ENCODE measurements at places on chromosomes 4 and X.

GRCh38 chr4:140568507-140569306 lies at the start of gene UCP1:
Gene UCP1, minus strand, starts transcription at chr4:140568961. Its CDS starts 232 bp downstream, at chr4:140568729.
- no peak for DNase-seq

DNA sequence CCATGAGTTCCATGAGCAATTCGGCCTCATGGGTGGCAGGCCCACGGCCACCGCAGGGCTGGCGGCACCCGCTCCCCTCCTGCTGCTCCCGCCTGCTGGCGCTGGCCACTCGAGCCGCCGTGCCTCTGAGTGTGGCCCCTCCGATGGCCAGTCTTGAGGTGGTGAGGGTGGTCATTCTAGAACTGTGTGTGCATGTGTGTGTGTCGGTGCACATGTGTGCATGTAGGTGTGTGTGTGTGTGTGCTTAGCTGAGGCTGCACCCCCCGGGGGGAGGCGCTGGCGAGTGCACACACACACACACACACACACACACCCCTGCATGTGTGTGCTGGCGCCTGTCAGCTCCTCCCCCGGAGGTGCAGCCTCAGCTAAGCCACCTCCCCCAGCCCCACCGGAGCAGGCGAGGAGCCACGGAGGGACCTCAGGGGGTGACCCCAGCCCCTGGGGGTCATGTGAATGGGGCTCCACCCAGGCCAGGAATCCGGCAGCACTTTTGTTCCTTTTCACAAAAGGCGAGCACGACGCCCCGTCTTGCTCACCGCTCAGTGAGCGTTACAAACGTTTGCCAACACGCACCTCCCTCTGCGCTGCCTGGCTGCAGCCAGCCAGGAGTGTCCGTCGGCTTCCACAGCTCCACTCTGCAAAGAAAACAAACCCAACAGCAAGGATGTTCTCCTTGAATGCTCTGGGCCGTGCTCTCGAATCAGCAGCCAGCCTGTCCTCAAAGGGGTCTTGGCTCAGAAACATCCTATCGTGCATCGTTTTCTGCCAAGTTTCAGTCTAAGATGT lies 29.9 kb downstream of the FGFRL1 start:
- peak; percentile 72 for DNase-seq

DNA sequence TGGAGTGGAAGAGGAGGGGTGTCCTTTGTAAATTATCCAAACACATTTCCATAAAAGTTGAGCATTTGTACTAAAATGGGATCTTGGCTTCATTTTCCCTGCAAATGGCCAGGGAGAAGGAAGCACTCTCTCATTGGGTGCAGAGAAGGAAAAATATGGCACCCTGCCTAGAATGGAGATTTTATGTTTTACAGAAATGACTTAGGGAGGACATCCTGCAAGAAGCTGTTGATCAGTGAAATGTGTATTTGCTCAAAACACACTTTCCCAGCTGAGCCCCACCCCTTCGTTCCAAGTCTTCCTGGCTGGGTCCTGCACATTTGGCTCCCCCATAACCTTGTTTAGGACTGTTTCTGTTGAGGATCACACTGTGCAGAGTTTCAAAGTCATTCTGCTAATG lies 213.5 kb upstream of the TAPT1 start:
- DNase-seq = no peak

DNA sequence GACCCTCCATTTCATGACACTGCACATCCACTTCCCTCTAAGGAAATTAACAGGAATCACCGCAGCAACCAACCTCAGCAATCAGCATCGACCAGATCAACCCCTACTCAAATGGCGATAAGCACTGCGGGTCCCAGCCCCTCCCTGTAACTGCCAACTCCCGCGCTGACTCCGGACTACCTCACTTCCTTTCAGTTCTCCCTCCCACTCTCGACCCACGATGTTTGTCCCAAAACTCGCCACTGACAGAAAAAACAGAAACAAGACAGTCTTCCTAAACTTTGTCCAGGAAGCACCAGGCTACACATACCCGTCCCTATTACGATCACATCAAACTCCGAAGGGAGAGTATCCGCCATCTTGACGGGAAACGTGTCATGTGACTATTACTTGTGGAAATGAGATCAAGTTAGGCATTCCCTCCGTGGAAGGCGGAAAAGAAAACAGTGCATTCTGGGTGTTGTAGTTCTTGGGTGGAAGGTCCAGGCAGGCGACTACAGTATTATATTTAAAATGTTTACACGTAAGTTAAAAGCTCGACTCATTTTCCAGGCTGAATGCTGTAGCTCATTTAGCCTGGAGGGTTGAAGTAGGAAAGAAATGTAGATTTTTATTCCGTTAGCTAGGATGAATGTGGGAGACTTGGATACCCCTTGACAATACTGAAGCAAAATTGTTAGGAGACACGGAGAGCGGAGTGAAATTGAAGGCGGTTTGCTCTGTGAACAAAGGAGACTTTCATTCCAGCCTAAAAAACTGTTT lies at the start of gene CHM:
Gene CHM (minus strand): TSS at position 385 of the 762 bp plus-strand sequence. CDS start 26 bp downstream, at position 359.
- DNase-seq = peak; percentile 79

DNA sequence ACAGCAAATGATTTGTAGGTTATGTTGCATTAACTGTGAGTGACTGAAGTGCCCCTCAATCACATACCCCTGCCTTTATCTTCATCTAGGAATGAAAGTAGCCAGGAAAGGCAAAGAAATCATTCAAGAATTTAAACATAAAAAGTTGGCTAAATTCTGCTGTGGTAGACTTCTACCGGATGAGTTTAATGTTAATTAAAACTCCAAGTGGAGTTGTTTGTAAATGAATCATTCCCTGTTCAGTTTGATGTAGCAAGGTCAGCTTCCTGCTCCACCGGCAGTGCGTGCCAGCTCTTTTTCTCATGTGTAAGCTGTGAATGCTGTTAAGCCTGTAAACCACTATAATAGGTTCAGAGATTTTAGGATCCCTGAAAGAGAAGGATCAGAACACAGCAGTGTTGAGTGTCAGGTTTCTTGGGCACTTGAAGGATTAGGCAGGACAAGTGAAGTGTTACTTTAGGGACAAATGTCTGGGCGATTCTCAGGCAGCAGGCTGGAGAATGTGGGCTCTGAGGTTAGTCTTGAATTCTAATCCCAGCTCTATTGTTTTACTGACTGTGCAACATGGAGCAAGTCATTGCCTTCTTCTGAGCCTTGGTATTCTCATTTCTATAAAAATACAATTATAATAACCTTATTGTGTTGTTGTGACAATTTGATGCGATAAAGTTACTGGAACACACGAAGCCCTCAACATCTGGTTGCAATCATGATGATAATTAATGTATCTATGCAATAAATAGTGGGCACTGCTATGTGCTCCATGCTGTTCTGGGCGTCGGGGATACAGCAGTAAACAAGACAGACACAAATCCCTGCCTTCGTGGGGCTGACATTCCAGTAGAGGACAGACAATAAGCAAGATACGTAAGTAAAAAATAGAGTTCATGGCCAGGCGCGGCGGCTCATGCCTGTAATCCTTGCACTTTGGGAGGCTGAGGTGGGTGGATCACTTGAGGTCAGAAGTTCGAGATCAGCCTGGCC lies 112.0 kb downstream of the SHROOM3 start:
- DNase-seq = peak; percentile 92

DNA sequence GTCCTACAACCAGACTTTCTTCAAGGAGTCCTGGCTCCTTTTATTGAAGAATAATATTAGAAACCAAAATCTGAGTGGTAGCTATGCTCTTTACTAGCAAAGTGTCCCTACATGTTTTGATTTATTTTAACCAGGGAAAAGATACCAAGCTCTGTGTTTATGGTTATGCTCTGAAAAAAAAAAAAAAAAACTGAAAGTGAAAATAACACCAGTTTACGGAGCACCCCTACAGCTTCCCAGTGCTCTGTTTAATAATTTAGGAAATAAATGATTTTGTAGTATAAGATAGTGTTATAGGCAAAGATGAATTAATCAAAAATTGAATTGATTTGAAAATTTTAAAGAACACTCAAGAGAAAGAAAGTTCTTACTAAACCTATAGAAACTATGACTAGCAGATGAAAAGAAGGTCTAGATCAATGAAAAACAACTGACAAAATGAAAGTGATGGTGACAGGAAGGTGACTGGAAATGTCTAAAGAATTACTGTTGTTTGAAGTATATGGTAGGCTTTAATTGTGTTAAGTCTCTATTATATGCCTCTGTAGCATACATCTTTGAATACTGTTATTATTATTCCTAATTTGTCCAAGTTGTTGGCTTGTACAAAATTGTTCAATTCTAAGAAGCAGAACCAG lies 1698.4 kb upstream of the PCDH10 start:
- DNase-seq = no peak

DNA sequence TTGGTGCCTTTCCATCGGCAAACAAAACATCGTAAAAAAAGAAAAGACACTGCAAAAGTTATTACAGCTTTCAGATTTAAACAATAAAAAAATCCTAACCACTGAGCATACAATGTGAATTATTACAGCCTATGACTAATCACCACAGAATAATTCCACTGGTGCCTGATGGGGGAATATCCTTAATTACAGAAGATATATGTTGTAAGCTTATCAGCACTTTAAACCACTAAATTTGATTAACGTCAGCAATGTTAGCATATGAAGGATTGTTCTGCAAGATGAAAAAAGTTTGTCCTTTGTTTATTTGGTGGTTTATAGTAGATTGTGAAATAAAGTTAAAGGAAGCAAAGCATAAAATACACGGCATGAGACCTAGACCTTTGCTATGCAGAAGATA lies 210.2 kb upstream of the ADAMTS3 start:
- peak; percentile 62 for DNase-seq

DNA sequence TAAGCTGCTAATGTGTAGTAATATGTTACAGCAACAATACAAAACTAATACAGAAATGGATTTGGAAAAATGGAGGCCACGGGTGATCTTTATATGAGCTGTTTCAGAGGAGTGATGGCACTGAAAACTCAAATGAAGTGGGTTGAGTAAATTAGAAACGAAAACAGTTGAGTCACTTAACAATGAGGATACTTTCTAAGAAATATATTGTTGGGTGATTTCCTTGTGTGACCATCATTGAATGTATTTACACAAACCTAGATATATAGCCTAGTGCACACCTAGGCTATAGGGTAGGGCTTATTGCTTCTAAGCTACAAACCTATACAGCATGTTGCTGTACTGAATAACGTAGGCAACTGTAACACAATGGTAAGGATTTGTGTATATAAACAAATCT lies 30.5 kb upstream of the DHX15 start:
- no peak for DNase-seq

- no peak for DNase-seq
Observed at GRCh38 chrX:49192722-49193328, 6.7 kb upstream of the PRICKLE3 start.

GRCh38 chrX:1492421-1493012 lies 39.8 kb upstream of the ASMTL start:
- DNase-seq = no peak

GRCh38 chr4:108087293-108087967 lies 81.3 kb downstream of the LEF1 start:
- no peak for DNase-seq

DNA sequence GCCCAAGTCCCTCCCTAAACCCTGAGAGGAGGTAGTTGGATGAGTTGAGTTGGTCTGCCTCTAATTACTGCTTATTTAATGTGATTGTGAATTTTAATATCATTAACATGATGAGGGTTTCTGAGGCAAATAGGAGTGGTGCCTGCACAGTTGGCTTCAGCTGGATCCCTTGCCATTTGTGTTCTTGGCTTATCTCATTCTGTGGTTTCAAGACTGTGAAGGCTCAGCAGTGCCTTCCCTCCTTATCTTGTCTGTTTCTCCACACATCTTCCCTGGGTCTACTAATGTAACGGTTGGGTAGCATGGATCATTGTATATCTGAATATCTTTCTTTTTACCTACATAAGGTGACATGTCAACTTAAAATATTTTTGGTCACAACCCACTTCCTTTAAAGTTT lies 1.6 kb upstream of the SLC10A4 start:
- no peak for DNase-seq

GRCh38 chr4:154444958-154445357 lies 46.6 kb downstream of the DCHS2 start:
- no peak for DNase-seq

DNA sequence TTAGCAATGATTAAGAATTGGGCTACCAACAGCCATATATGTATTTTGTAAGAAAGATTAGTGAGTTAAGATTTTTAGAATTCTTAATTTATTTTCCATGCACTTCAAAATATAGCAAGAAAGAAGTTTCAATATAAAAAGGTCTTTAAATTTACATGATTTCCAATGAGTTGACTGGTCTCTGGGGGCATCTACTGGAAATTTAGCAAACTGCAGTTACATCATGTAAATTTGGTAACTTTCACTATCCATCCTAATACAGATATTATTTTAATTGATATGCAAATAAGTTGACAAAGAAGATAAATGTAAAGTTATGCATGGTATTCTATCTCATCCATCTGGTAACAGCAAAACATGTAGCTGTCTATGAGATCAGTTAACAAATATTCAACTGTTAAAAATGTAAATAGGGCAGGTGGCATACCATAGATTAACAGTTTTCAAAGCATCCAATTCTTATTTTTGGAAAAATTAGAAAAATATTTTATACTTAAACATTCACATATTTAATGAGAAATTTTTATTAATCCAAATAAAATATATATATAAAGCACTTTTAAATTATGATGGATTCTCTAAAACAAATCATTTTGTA lies 29.1 kb downstream of the TTC29 start:
- DNase-seq = peak; percentile 49

DNA sequence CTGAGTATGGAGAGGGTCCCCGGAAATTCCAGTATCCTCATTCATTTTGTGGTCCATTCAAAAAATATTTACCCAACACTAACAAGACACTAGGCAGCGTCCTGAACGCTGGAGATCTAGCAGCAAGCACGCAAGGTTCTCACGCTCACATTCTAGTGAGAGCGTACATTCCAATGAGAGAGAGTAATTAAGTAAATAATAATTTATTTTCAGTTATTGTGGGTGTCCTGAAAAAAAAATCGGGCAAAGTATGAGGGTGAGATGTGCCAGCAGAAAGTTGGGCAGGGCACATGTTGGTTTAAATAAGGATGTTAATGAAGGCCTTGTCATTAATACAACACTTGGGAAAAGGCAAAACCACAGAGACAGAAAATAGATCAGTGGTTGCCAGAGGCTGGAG lies 4.0 kb upstream of the TMEM156 start:
- DNase-seq = no peak

DNA sequence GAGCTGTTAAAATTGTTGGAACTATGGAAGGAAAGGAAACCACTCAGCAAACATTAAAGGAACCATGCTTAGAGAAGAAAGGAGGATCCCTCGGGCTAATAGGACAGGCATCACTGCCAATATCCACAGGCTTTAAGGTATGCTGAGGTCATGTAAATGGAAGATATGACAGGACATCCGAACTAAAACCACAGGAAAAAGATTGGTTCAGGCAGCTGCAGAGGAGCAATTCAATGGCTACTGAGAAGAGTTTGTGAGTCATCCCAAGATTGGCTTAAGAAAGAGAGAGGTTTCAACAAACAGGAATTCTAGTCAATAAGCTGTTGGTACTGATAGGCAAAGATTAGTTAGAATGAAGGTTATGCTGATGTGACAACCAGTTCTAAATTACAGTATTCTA lies 106.4 kb upstream of the FAM241A start:
- DNase-seq = peak; percentile 64

- no peak for DNase-seq
Observed at GRCh38 chr4:81214144-81214880, 710 bp downstream of the PRKG2 start.

DNA sequence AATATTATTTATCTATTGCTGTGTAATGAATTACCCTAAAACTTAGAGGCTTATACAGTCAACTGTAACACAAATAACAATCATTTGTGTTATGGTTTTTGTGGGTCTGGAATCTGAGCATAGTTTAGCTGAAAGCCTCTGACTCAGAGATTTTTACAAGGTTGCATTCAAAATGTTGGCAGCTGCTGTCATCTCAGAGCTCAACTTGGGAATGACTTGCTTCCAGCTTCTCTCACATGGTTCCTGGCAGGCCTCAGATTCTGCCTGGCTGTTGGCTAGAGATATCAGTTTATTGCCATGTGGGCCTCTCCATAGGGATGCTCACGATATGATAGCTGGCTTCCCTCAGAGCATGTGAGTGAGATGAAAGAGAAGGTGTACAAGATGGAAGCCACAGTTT lies 70.2 kb upstream of the BRWD3 start:
- no peak for DNase-seq

Data from fibroblast of upper back skin (primary cell).